ENCODE measurements at places on chromosomes 3 and 15. TPM values are rescaled to one million over a fixed set of nuclear protein-coding genes. Genes with fewer than 3 reads are reported as not detected.
A peak's percentile ranks its signal among the peaks of the same experiment; 100 is the strongest.

GRCh38 chr3:2465842-2466241, 367.2 kb downstream of the CNTN4 start:
- DNase-seq, result no peak

DNA sequence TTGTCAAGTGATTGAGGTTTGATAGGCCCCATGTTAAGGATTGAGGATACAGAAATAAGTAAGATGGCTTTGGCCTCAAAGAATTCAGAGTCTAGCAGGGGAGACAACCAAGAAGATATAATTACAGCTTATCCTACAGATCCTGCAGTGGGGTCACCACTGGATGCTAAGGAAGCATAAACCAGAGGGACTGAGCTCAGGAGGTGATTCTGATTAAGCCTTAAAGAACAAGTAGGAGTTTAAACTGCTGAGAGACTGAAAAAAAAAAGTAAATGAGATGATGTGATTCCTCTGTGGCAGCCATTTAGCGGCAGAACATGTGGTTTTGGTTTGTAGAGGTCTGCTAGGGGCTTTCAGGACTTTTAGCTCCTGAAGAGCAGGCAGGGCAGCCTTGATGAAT, 72.1 kb upstream of the ROPN1 start:
- no peak for DNase-seq

GMNC gene
- not detected for total RNA-seq

DNA sequence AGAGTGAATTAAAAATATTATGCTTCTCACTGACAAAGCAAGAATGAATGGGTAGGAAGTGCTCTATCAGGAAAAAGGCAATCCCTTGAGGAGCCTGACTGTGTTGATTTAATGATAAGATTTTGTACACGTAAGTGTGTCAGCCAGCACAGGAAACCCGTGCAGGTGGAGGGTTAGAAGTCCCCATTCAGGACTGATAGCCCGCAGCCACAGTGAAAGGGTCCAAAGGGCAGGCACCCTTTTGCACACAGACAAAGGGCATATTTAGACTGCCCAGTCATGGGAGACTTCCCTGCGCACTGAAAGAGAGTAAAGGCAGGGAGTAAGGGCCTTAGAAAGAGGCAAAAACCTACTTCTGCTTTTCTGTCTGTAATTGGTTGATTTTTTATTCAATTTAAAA, 26.4 kb upstream of the SKIL start:
- peak; percentile 78 for DNase-seq

DNA sequence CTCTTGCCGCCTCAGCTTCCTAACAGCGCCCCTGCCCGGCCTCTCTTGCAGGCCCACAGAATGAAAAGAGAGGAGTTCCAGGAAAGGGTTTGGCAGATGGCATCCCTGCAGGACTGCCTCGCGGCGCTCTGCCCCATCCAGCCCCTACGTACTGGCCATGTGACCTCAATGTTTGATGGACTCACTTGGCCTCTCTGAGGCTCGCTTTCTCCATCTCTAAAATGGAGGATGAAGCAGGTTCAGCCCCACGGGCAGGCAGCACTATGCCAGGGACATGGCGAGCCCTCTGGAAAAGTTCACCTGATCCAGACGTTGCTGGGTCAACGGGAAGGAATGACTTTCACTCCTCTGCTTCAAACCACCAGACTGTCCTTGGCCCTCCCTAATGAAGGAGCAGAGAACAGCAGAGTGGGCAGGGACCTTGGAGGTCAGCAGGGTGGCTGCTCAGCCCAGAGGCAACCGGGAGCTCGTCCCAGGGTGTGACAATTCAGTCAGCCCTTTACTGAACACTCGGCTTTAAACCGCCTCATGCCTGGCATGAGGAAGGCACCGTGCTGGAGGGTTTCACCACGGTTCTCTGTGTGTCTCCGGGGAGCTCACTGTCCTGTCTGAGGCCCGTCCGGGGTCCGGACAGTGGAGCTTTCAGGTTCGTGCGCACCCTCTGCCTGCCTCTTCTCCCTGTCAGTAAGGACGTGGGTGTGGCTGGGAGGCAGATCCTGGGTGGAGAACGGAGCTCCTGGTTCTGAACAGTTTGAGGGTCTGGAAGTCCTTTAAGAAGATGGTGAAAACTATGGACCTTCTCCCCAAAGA, 101.3 kb downstream of the LINGO1 start:
- no peak for DNase-seq

GRCh38 chr15:99104788-99105513, at the start of gene SYNM:
Gene SYNM (plus strand): TSS chr15:99105080. CDS start chr15:99105200, 120 bp downstream.
- peak; percentile 70 for DNase-seq

- no peak for DNase-seq
Measured at GRCh38 chr3:20442846-20443245, 256.8 kb upstream of the SGO1 start.

GRCh38 chr3:76039431-76039830, 254.1 kb upstream of the ZNF717 start:
- no peak for DNase-seq

DNA sequence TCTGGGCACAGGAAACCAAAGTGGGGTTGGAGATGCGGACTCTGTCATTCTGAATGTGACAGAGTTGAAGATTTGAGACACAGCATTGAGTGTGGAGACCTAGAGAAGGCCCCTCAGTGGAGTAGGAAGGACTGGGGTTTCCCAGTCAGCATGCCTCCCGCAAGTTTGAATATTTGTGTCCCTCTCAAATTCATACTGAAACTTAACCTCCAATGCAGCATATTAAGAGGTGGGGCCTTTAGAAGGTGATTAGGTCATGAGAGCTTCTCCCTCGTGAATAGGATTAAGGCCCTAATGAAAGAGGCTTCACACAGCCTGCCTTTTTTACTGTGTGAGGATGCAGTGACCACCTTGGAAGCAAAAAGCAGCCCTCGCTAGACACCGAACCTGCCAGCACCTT, 8.0 kb downstream of the HDDC3 start:
- no peak for DNase-seq

DNA sequence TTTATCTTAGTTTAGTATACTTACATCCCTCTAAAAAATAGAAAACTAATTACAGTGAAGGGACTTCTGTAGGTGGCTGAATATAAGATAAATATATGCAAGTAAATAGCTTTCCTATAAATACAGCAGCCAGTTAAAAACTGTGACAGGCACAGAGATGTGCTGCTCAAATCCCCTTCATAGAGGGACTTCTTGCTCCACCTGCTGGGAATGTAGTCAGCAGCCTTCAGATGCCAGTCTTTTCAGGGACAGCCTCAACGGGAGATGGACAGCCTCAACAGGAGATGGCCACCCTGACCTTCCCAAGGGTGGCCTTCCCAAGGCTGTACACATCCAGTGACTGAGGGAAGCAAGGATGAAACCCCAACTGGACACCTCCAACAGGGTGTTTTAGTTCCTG, 15.7 kb upstream of the PRR23E start:
- DNase-seq, result no peak

DNA sequence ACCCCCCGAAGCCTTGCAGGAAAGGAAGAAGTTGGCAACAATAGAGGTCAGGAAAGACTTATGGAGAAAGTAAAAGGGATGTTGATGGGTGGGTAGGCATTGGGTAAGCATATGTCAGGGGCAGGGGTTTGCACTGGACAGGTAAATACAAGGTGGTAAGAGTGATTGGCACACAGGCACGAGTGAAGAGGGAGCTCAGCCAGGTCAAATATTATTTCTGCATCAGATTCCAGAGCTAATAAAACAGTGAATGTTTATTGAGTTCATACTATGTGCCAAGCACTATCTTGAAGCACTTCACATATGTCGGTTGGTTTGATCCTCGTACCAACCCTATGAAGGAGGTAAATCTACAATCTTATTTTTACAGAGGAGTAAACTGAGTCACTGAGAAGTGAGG, 6.6 kb downstream of the CLSTN2 start:
- DNase-seq, result no peak

GRCh38 chr3:117962750-117963149, 1071.9 kb downstream of the IGSF11 start:
- no peak for DNase-seq

DNA sequence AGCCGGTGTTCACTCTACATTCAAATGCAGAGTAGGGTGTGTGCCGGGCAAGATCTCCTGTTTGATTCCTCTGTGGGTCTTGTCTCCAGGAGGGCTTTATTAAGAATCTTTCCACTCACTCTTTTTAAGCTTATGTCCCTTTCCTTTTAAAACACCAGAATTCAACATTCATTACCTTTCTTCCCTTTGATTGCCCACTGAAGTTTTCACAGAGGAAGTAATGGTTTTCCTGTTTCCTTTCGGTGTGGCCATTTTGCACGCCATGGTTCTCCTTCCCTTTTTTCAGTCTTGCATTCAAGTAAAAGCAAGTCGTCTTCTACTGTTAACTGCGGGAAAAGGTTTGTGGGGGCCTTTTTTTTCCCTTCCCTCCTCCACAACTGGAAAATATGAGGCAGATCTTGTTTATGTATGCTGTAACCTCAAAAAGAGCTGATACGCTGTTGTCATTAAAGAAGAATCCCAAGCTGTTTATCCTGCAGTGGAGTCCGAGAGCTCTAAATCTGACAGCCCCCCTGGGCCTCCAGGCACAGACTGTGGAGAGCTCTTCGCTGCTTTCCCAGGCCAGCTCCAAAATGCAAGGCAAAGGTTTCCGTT, 40.5 kb downstream of the FILIP1L start:
- no peak for DNase-seq

ZDHHC3 gene
- 143 TPM for total RNA-seq

DNA sequence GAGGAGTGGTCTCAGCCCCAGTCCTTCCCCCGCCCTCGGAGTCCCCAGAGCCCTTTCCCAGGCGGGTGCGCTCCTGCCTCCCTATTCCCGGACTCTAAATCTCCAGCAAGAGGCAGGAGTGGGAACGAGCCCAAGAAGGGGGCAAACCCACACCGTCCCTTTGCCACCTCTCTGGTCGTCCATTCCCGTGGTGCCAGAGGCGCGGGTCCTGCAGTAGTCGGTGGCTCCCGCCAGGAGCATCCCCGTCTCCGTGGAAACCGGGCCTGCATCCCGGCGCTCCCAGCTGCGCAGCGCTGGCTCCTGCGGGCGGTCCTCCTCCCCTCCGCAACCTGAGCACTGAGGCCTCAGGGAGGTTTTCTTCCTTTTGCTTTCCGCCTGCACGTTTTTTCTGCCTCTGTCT, 44.8 kb downstream of the LHFPL4 start:
- no peak for DNase-seq

STRIT1 gene
- not detected for total RNA-seq

Data from mucosa of descending colon (tissue), 3 donors.